Suppressor macrophage treated with lipopolysaccharide for 1 hour (primary cell): ENCODE measurements at places on chromosomes 6 and 20.
A peak's percentile ranks its signal among the peaks of the same experiment; 100 is the strongest.

DNA sequence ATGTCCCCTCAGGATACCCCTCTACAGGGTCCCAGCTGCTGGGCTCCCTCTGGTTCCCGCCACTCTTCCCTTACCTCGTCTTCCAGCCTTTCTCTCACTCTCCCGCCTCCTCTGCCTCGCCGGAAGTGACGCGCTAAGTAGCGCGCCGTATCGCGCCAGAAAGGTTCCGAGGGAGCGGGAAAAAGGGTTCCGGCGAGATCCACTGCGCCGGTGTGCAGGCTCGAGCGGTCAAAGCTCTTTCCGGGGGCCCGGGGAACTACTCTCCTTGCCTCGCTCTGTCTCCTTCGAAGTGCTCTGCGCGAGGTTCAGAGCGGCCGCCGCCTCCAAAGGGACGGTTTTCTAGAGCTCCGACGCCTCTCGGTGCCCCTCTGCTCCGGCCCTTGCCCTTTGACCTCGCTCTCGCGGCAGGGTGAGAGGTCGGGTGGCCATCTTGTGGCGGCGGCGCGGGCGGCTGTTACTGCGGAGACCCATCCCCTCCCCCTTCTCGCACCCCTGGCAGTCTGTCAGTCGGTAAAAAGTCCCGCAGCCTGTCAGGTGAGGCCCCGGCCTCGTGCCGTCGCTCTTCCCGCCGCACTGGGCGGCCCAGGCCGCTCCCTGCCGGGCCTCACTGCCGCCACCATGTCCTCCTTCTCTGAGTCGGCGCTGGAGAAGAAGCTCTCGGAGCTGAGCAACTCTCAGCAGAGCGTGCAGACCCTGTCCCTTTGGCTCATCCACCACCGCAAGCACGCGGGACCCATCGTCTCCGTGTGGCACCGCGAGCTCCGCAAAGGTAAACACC lies at the start of the genes RPRD1B and TTI1:
RPRD1B (plus strand) TSS at position 417 of the 778 bp plus-strand sequence; CDS start at position 619, 202 bp downstream.
TTI1 (minus strand) TSS at position 127 of the 778 bp plus-strand sequence. CDS start 19,640 bp downstream, outside the sequence.
- peak; percentile 94 for DNase-seq

- DNase-seq, result no peak
These were observed 154.3 kb downstream of the MRPL14 start for GRCh38 chr6:43972913-43973300.

- DNase-seq, result no peak
These were observed 169.6 kb upstream of the PRND start for GRCh38 chr20:4552075-4552640.

DNA sequence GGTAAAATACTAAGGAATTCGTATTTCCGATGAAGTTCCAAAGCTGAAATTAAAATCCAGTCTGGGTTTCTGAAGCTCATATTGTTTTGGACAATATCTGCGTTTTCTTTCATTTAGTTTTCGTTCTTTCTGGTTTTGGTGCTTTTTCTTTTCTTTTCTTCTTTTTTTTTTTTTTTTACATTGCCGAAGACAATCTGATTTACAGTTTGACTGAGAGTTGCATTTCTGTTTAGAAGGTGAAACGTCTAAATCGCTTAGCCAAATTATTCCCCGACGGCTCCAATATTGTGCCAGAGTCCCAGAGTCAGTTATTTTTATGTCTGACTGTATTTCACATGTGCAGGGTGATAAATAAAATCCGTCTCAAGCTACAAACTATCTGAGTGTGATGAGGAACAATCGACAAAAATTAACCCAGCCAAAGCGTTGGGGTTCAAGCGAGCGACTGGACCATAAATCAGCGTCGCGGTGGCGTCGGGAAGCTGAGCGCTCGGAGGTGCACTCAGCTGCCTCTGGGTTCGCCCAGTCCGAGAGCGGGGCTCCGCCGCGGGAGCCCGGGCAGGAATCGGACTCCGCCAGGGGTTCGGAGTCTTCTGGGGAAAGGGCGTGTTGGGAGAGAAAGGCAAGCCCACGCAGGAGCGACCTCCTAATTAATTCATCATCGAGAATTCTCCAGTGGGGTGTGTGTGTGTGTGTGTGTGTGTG lies 8.2 kb upstream of the TBX18 start:
- DNase-seq, result no peak

GRCh38 chr6:2977799-2978590 lies 6.6 kb upstream of the SERPINB6 start:
- peak; percentile 22 for DNase-seq
